GM20000 (cell line): ENCODE measurements at places on chromosomes 6 and 20.

DNA sequence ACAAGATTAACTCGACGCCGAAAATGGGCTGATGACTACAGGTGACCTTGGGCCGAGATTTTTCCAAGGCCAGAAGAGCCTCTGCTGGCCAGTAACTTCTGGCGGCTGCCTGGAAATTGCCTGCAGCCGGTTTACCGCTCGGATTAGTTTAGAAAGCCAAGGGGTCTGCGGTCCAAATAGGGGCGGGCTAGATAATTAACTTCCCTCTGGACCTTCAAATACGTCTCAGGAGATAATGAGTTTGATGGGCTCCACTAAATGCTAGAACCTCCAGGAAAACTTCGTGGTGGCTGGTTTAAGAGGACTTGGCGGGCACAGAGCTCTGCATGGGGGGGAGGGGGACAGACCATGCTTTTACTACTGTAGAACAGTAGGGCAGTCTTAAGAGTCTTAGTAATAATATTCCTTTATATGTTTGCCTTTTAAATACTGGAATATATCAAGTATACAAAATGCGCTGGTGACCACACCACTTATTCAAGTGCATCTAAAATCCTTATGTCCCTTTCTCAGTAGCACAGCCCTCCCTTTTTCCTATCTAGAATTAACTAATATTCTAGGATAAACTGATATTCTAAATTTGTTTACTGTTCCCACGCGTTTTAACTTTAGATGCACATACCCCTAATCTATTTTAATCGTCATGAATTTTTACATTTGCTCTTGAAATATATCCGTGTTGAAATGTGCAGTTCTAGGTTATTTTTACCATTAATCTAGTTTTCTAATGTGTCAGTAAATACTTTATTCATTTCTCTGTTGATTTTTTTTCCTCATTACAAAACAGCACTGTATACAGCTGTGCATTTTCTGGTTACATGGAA, 107.5 kb upstream of the PRSS16 start:
- DNase-seq = no peak

- DNase-seq = no peak
Observed at GRCh38 chr20:43558412-43559146, at the start of gene SGK2. SGK2 (plus strand) TSS chr20:43559027; CDS start chr20:43566496, 7,469 bp downstream.

DNA sequence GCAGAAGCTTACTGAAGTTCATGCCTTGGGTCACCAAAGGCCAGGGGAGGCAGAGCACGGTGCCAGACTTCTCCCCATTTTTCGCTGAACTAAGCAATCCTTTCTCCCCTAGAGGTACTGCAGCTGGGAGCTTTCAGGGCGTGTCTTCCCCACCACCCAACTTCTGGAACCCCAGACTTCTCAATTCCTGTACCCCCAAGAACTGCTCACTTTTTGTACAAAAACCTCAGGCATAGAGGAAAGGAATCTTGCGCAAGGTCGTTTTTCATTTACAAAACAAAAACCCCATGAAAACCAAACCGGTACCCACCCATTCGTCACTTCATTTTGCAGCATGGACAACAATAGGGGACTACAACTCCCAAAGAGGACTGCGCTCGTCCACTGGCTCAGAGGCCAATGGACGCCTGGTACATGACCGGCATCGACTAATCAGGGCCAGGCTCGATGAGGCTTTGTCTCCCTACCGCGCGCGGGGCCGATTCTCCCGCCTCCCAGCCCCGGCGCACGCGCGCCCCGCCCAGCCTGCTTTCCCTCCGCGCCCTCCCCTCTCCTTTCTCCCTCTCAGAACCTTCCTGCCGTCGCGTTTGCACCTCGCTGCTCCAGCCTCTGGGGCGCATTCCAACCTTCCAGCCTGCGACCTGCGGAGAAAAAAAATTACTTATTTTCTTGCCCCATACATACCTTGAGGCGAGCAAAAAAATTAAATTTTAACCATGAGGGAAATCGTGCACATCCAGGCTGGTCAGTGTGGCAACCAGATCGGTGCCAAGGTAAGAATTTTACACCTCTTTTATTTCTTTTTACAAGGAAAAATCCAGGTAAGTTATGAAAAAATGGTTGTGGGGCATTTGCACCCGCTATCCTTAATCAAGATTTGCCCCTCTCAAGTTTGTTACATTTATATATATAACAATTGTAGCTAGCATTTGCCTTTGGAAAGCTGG, at the start of gene TUBB:
Gene TUBB, plus strand, starts transcription at position 562 of the 947 bp plus-strand sequence. Its CDS starts 155 bp downstream, at position 717.
- DNase-seq = peak; percentile 89

DNA sequence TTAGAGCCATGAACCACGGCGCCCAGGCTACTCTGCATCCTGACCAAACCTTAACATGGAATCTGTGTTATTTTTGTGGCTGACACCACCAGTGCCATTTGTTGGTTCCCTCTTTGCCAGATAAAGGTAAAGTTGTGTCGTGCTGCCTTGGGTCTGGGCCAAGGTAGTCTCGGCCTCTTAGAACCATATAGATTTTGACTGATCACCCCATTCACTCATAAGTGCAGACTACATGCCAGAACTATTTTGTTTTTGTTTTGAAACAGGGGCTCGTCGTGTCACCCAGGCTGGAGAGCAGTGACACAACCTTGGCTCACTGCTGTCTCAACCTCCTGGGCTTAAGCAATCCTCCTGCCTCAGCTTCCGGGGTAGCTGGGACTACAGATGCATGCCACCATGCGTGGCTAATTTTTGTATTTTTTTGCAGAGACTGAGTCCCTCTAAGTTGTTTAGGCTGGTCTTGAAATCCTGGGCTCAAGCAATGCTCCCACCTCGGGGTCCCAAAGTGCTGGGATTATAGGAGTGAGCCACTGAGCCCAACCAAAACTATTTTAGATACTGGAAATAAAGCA, 19.2 kb upstream of the RIPOR3 start:
- no peak for DNase-seq

GRCh38 chr6:157449610-157450009, 68.6 kb downstream of the ZDHHC14 start:
- no peak for DNase-seq

DNA sequence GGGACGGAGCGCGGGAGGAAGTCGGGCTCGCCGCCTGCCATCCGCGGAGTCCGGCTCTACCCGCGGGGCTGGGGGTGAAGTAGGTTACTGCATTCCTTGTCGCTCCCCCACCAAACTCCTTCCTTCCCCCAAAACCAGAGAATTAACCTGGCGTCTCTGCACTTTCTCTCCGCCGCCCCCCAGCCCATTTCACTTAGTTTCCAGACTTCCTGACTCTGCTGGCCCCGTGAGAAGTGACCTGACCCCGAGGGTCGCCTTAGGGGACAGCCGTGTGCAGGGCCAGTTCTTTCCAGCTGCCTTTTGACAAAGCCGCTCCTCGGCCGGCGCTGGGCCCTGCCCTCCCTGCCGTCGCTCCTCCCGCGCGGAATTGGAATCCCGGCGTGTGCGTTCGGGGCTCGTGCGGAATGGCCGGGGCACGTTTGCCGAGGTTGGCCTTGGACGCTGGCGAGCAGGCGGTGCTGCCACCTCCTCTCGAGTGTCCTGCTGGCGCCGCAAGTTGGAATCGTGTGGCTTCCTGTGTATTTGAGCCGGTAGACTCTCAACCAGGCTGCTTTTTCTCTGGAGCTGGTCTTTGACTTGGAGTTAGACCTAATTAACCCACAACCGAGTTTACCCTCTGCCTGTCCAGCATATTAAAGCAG, 650 bp downstream of the DCBLD1 start:
- DNase-seq = peak; percentile 36

DNA sequence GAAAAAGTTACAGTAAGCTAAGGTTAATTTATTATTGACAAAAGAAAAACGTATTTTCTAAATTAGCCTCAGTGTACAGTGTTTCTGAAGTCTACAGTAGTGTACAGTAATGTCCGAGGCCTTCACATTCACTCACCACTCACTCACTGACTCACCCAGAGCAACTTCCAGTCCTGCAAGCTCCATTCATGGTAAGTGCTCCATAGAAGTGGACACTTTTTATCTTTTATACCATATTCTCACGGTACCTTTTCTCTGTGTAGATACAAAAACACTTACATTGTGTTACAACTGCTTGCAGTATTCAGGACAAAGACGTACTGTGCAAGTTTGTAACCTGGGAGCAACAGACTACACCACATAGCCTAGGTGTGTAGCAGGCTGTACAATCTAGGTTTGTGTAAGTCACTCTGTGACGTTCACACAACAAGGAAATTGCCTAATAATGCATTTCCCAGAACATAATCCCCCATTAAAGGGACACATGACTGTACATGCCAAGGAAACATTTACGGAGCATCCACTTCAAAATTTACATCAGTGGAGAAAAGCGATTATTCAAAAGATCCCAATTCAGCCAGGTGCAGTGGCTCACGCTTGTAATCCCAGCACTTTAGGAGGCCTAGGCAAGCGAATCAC, 133.4 kb downstream of the BANF2 start:
- DNase-seq = no peak
